ENCODE measurements at places on chromosomes 1 and 21.

- DNase-seq = peak; percentile 68
These were observed 24.1 kb upstream of the ZNF436 start for GRCh38 chr1:23393706-23394105.

DNA sequence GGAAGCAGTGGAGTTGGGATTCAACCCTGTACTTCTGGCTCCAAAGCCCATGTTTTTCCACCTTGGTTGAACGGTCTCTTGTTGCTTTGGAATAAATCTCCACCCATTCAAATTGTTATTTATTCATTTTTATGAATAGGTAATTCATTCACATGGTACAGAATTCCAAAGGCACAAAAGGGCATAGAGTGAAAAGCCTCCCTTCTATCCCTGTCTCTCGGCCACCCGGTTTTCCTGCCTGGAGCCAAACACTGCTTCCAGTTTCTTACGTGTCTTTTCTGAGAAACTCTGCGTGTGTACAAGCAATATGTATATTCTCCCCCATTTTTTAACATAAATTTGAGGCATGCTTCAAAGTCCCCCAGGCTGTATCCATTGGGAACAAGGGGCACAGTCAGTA is 3.9 kb downstream of the EXTL1 start:
- no peak for DNase-seq

DNA sequence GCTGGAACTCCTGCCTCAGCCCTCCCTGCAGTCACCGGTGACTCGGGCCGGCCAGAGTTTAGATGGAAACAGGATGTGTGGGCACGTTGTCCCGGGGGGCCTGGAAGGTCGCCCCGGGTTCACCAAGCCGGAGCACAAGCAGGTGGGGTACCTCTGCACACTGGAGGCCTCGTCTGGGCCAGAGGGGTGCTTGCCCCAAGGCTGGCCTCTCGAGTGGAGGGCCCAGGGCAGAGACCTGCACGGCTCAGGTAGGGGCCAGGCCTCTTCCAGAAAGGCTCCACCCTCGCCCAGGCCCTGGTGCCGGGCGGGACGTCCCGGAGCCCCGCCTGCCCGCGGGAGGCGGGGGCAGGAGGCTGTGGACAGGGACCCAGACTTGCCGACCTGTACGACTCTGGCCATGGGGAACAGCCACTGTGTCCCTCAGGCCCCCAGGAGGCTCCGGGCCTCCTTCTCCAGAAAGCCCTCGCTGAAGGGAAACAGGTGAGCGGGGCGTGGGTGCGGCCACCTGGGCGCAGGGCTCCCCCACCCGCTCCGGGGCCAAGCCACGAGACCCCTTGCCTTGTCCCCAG is at the start of gene PLEKHN1:
TSS of gene PLEKHN1 (plus strand) at position 348 of the 569 bp plus-strand sequence. CDS start at position 398, 50 bp downstream.
- DNase-seq = no peak

GRCh38 chr1:194709439-194709838 is 1523.0 kb upstream of the B3GALT2 start:
- no peak for DNase-seq

GRCh38 chr1:94111879-94112278 is 9.1 kb downstream of the ABCA4 start:
- DNase-seq = no peak

- DNase-seq = no peak
These were observed 2.0 kb upstream of the VPS72 start for GRCh38 chr1:151192047-151192446.

DNA sequence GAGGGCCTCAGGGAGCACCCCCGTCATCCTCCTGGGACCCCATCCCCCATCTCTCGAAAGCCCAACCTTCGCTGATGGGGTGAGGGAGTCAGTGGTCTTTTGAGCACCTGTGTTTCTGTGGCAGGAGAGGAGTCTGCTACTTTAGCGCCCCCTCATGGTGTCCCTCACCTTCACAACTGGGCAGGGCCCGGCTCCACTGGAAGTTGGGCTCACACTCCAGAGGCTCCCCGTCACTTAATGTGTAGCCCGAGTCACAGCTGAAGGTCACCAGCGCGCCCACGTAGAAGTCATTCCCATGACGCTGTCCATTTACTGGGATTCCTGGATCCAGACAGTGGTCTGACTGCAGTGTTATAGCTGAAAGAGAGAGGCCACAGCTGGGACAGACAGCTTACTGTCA is 139.5 kb upstream of the HMGB4 start:
- DNase-seq = no peak

- DNase-seq = no peak
These were observed 5.6 kb upstream of the SMYD3 start for GRCh38 chr1:246512635-246513034.

DNA sequence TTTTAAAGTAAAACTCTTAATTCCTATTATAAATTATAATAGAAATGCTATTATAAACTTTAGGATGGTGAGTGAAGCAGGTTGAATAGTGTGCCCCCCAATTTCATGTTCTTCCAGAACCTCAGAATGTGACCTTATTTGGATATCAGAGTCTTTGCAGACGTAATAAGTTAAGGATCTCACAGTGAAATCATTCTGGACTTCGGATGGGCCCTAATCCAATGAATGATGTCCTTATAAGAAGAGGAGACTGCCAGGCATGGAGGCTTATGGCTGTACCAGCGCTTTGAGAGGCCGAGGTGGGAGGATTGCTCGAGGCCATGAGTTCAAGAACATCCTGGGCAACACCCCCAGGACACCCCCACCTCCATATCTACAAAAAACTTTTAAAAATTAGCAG is 9.4 kb upstream of the MT1HL1 start:
- no peak for DNase-seq

DNA sequence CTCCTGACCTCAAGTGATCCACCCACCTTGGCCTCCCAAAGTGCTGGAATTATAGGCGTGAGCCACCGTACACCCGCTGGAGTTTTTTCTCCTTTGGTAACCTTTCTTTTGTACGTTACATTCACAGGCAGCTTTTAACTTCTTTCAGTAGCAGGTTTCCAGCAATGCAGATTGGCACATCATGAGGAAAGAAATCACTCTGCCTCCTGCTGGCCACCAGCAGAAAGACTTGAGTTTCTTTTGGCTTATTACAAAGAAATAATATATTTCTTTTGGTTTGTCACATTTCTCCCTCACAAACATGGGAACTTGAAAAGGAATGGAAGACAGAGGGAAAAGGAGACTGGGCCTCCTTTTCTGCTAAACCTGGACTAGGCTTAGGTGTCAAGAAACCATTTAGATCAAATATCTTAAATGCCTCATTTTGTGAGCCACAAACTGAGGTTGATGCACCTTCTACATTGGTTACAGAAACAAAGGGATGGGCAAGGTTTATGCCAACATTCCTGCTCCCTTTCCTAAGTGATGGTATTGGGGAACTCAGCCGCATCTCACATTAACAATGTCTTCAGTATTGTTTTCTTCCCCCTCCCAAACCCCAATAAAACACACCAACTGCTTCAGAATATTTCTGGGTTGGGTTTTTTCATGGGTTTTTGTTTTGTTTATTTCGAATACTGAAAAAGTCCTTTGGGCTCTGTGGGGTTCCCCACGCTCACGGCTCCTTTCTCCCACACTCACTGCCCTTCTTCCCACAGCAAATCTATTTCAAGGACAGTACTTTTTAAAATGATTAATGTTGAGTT is 7.7 kb downstream of the ENSA start:
- no peak for DNase-seq

DNA sequence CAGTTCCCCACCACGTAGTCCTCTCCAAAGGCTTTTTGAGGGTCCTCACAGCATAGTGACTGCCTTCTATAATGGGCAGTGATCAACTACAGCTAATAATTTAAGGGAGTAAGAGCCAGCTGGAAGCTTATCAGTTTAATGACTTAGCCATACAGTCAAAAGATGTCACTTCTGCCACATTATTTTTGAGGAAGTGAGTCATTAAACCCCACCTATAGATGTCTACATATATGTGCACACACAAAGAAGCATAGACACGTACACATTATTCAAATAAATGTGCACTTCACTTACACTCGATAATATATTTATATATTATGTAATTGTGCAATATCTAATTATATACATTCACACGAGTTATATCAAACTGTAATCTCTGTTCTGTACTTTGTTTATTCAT is 1704.7 kb downstream of the KCNT2 start:
- no peak for DNase-seq

GRCh38 chr1:181104790-181105133 is 16.3 kb downstream of the IER5 start:
- no peak for DNase-seq

DNA sequence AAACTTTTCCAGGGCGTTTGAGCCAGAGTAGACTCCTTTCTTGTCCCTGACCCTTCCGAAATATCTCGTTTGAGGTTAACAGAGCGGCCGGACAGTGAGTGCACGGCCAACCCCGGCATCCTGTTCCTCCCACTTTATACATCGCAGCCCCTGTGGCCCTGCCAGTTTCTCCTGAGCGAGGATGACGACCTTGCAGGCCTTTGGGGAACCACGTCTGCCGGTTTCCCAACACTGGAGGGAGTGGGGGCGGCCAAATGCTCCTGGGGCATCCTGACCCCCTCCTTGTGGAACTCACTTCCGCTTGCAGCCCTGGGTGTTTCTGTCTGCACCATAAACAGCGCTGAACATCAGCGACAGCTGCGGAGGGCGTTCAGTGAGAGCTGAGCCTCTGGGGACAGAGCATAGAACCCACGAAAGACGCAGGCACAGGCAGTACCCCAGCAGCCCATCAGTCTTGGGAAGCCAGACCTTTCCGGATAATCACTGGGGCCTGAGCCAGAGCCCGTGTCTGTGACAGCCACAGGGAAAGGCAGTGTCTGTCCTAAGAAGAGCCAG is 4.8 kb upstream of the KCNAB2 start:
- no peak for DNase-seq

- DNase-seq = no peak
These were observed 136.6 kb upstream of the HMGB4 start for GRCh38 chr1:33727310-33727709.

DNA sequence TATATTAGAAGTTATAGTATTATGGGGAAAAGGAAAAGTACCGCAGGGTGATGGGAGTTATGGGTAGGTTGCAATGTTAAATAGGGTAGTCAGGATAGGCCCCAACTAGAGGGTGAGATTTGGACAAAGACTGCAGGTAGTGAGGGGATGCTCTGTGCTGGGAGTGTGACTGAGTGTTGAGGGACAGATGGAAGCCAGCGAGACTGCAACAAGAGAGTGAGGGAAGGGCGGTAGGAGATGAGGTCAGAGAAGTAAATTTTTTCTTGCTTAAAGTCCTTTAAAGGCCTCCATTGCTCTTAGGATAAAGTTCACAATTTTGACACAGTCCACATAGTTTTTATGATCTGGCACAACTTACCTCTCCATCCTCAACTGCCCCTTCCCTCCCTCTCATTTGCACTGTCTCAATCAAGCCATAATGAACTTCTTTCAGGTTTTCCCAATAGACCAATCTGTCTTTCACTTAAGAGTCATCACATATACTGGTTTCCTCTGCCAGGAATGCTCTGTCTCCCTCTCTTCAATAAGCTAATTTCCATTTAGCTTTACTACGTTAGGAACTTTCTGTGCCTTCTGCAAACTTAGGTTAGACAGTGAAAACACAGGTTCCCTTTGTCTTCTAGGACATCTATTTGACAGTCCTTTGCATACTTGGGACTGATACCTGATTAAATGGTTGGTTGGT is 237.7 kb upstream of the CACYBP start:
- no peak for DNase-seq

DNA sequence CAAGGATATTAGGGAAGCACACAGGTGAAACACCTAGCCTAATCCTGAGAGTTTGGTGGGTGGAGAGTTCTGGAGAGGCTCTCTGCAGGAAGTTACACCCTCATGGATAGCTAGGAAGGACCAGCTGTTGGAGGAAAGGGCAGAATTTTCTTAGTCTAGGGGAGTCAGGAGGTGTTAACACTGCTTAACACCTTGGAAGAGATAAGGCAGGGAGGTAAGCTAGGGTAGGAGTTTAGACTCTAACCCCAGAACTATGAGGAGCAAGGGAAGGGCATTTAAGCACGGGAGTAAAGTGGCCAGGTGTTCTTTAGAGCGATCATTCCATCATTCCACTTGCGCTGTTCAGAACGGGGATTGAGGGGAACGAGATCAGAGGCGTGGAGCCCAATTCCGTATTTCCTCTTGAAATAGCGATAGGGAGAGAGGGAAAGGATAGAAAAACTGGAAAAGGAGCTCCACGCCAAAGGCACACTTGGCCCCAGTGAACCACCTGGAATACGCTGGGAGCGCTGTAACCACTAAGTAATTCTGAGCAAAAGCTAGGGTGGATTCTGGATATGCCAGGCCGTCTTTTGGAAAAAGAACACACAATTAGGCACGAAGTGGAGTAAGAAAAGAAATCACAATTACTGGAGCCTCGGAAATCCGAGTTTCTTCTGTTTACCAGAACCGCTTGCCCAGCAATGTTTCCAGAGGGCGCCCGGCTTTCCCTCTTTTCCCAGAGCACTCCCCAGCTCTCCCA is 1.5 kb upstream of the GPR137B start:
- DNase-seq = no peak
